Transverse colon (tissue), 4 donors: ENCODE measurements at places on chromosomes 5 and 9. TPM values are rescaled to one million over a fixed set of nuclear protein-coding genes. Genes with fewer than 3 reads are reported as not detected.

GRCh38 chr9:24413651-24414050 lies 132.0 kb downstream of the IZUMO3 start:
- no peak overlapping the region for H3K4me3 ChIP-seq
- no peaks in the 10 kb centered on the region for H3K36me3 ChIP-seq
- H3K27me3 ChIP-seq, result no peaks in the 10 kb centered on the region
- no peak for DNase-seq

DNA sequence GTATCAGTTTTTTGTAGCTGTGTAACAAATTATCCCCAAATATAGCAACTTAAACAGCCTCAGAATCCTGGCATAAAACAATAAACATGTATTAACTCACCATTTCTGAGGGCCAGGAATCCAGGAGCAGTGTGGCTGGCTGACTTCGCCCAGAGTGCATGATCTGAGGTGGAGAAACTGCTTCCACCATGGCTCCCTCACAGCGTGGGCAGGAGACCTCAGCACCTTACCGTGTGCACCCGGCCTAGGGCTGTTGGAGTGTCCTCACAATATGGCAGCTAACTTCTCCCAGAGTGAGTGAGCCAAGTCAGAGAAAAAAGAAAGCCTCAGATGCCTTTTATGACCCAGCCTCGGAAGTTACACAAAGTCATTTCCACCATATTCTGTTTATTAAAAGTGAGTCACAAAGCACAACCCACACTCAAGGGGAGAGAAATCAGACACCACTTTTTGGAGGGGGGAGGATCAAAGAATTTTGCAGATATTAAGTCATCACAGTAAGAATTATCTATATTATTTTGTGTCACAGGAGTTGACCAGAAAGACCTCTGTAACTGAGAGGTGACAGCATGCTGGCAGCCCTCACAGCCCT lies 59.6 kb downstream of the TSTD2 start:
- H3K36me3 ChIP-seq, result no peaks in the 10 kb centered on the region
- no peaks in the 10 kb centered on the region for H3K27me3 ChIP-seq
- no peak for DNase-seq
- peaks cover 16% of the 10 kb centered on the region for H3K4me1 ChIP-seq

DNA sequence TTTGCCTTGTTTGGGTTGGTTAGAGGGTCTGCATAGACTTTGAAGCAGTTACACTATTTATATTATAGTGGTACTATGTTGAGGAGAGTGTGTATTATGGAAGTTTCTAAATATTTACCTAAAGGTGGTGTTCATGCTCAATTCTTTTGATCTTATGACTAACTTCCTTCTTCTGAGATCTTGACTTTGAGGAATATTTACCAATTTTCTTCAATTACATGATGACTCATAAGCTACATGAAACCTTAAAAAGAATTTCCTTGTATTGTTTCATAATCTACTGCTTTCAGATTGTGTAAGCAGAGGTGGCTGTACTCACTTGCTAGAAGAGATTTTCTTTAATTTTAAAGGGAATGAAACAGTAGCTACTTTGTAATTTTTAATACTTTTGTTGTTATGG lies 276.1 kb downstream of the TAF11L14 start:
- H3K4me3 ChIP-seq, result no peak overlapping the region
- no peak overlapping the region for H3K27ac ChIP-seq
- H3K4me1 ChIP-seq, result no peaks in the 10 kb centered on the region
- no peaks in the 10 kb centered on the region for H3K27me3 ChIP-seq

DNA sequence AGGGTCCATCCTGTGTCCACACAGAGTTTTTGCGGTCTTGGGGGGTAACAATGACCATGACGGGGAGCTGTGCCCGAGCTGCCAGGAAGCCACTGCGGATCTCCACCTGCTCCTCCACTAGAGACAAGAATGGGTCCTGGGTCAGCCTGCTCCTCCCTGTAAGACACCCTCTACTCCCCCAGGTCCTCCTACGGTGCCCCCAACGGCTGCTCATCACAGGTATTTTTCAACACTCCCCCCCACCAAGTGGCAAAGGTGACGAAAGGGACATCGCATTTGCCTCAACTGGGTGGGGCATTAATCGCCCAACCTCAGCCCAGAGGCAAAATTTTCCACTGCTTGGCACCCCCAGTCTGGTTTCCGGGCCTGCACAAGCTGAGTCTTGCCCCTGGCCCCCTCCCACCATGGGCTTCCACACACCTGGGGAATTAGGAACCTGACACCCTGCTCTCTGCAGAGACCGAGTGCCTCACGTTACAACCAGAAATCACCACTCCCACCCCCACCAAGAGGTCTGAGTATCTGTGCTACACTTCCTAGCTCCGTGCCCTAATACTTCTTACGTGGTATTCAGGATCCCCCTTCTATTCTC lies 9.6 kb downstream of the NOL6 start:
- H3K27me3 ChIP-seq, result no peaks in the 10 kb centered on the region
- DNase-seq, result no peak
- no peak overlapping the region for H3K4me3 ChIP-seq

GRCh38 chr9:126874546-126875314 lies 14.3 kb downstream of the ZBTB34 start:
- no peak overlapping the region for H3K27ac ChIP-seq
- no peaks in the 10 kb centered on the region for H3K27me3 ChIP-seq
- no peak overlapping the region for H3K4me3 ChIP-seq
- DNase-seq, result no peak

- H3K4me1 ChIP-seq, result peaks cover 7% of the 10 kb centered on the region
- no peaks in the 10 kb centered on the region for H3K36me3 ChIP-seq
- no peak overlapping the region for H3K4me3 ChIP-seq
- H3K27me3 ChIP-seq, result no peaks in the 10 kb centered on the region
- peak overlapping the region; percentile 51 for H3K27ac ChIP-seq
- no peak for DNase-seq
Measured at GRCh38 chr5:38783011-38783561, 62.7 kb upstream of the OSMR start.

- H3K27me3 ChIP-seq, result no peaks in the 10 kb centered on the region
- no peak overlapping the region for H3K4me3 ChIP-seq
- no peak for DNase-seq
Measured at GRCh38 chr5:124764992-124765611, 18.7 kb upstream of the ZNF608 start.

DNA sequence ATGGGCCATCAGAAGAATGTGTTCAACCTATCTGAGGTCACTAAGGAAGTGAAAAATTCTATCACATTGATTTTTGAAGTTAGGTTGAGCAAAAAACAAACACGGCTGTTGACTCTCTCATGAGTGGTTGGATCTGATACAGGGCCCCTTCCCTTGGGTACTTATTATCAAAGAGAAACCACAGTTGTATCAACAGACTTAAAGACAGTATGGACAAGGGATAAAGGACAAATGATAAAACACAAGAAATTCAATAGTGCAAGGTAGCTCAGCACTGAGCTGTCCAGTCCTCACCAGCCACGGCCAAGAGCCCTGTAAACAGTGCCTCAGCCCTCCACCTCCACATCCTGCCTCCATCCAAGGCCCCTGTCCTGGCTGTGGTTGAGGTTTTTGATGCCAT lies 86.9 kb downstream of the UBE2QL1 start:
- no peaks in the 10 kb centered on the region for H3K4me1 ChIP-seq
- H3K27ac ChIP-seq, result no peak overlapping the region
- no peak for DNase-seq
- H3K27me3 ChIP-seq, result no peaks in the 10 kb centered on the region
- no peaks in the 10 kb centered on the region for H3K36me3 ChIP-seq
- H3K4me3 ChIP-seq, result no peak overlapping the region

- H3K4me1 ChIP-seq, result no peaks in the 10 kb centered on the region
- no peak overlapping the region for H3K4me3 ChIP-seq
- peaks cover 32% of the 10 kb centered on the region for H3K36me3 ChIP-seq
- no peak for DNase-seq
- no peaks in the 10 kb centered on the region for H3K27me3 ChIP-seq
Measured at GRCh38 chr5:157793301-157793700, 49.8 kb downstream of the LSM11 start.

The LVRN gene
- not detected for total RNA-seq

The HSPB3 gene
- not detected for total RNA-seq

The OGN gene
- 7.2 TPM for total RNA-seq
